ENCODE measurements at places on chromosomes 13 and 19. TPM values are rescaled to one million over a fixed set of nuclear protein-coding genes. Genes with fewer than 3 reads are reported as not detected.

SEMA6B gene
- total RNA-seq, result 10.9 TPM

LGI4 gene
- 8.3 TPM for total RNA-seq

ZNF460 gene
- 43.5 TPM for total RNA-seq

FARSA gene
- 31.0 TPM for total RNA-seq

ZNF829 gene
- 2.3 TPM for total RNA-seq

Data from heart right ventricle (tissue), 16 donors.